Spleen (tissue), 13 donors: ENCODE measurements at places on chromosomes 3 and 15. TPM values are rescaled to one million over a fixed set of nuclear protein-coding genes. Genes with fewer than 3 reads are reported as not detected.

CCR9 gene
- 1.3 TPM for polyA plus RNA-seq

DNA sequence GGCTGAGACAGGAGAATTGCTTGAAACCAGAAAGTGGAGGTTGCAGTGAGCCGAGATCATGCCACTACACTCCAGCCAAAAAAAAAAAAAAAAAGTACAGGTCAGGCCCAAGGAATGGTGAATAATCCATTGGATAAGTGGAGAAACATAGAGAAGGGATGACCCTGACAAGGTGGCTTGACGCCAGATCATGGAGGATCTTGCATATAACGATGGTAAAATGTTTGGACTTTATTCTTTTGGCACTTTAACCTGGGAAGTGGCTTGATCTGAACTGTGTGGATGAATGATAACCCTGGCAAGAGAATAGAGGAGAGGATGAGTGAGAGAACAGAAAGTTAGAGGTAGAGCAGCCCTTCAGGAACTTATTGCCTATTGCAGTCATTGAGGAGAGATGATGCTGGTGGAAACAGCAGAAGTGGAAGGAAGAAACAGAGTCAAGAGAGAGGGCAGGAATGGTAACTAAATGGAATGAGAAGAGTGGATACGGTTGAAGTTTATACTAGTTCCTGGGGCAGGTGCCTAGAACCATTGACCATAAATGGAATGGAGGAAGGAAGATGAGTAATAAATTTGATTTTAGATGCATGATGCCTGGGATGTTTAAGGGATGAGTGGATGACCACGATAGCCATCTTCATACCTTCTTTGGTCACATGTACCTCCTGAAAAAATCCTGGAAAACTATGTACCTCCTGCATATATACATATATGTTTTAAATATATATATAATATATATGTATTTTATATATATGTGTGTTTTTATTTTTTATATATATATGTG lies 57.8 kb downstream of the BLM start:
- no peaks in the 10 kb centered on the region for H3K4me1 ChIP-seq
- no peak overlapping the region for H3K27ac ChIP-seq
- DNase-seq, result no peak
- no peak overlapping the region for H3K4me3 ChIP-seq
- no peaks in the 10 kb centered on the region for H3K36me3 ChIP-seq

DNA sequence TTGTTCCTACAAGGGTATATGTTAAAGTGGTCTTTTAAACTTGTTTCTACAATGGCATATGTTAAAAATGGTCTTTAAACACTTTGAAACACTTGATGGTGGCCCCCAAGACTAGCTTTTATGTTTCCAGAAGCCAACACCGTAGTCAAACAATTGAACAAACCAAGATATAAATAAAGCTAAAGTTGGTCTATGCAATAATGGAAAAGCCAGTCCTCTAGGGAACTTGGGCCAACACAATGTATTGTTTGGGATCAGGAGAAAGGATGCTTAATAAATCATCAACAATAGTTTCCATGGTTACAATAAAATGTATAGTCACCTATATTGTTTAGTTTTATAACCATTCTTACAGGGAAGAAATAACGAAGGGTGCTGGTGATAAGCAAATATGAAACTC lies 137.2 kb downstream of the RORA start:
- H3K27me3 ChIP-seq, result no peaks in the 10 kb centered on the region
- no peak overlapping the region for H3K4me3 ChIP-seq
- no peak overlapping the region for H3K27ac ChIP-seq
- no peak for DNase-seq
- no peaks in the 10 kb centered on the region for H3K36me3 ChIP-seq

DNA sequence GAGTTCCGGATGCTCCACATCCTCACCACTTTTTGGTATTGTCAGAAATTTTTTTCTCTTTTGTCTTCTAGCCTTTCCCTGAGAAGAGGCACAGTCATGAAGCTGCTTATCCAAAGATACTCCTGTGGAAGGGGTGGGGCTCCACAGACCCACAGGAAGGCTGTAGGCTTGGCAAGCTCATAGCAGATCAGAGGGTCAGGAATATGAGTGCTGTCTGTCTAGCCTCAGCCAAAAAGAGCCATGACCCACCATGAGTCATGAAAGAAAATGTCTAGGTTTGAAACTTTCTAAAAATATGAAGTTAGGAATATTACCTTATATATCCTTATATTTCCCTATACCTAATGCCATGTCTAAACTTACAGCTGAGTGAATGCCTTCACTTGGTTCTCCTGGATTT lies 118.2 kb upstream of the THBS1 start:
- DNase-seq, result no peak
- no peak overlapping the region for H3K4me3 ChIP-seq
- peaks cover 8% of the 10 kb centered on the region for H3K4me1 ChIP-seq
- H3K27me3 ChIP-seq, result no peaks in the 10 kb centered on the region

DNA sequence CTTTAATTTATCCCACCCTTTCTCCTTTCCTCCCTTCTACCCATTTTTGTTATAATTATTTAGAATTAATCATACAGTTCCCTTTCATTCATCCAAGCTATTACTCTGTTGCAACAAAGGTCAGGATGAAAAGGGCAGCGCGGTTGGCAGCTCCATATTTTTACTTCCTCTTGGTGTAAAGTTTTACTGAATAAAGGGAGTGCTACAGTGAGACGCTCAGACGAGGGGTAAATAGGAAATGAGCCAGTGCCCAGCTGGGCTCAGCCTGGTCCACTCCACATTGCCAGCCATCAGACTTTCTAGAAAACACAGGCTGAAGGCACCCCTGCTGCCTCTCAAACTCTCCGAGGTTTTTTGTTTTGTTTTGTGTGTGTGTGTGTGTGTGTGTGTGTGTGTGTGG lies 21.9 kb upstream of the ZBTB38 start:
- H3K4me3 ChIP-seq, result no peak overlapping the region
- DNase-seq, result no peak
- H3K27ac ChIP-seq, result no peak overlapping the region
- no peaks in the 10 kb centered on the region for H3K27me3 ChIP-seq

DNA sequence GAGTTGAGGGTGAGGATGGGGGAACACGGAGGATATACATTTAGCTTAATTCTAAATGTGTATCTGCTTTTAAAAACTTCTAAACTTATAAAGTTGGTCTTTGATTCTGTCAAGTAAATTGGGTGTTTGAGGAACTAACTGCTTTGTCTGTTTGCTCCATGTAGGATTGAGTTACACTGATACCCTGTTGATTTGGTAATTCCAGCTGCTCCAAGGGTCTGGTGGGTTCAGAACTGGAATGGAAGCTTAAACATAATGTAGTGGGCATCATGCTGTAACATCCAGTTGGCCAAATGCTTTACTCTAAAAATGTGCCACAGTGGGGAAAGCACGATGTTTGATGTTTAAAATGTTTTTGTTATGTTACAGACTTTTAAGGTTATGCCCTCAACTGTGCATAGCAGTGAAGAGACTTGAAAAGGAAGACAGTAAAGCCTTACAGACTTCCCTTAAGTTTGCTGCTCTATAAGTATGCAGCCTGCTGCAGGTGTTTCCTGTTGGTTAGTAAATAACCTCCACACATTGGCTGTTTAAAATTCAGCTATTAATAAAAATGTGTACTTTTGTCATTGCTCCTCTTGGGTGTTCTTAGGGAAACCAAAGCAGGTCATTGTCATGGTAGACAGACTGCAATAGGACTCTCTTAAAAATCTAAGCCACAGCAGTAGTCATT lies 5.9 kb upstream of the EDEM1 start:
- H3K27me3 ChIP-seq, result no peaks in the 10 kb centered on the region
- DNase-seq, result no peak
- H3K27ac ChIP-seq, result no peak overlapping the region
- H3K4me3 ChIP-seq, result peak overlapping the region; percentile 10
- H3K4me1 ChIP-seq, result peaks cover 58% of the 10 kb centered on the region
- peaks cover 64% of the 10 kb centered on the region for H3K36me3 ChIP-seq

HCLS1 gene
- 207 TPM for polyA plus RNA-seq

SLC26A6 gene
- polyA plus RNA-seq, result 21.6 TPM

DNA sequence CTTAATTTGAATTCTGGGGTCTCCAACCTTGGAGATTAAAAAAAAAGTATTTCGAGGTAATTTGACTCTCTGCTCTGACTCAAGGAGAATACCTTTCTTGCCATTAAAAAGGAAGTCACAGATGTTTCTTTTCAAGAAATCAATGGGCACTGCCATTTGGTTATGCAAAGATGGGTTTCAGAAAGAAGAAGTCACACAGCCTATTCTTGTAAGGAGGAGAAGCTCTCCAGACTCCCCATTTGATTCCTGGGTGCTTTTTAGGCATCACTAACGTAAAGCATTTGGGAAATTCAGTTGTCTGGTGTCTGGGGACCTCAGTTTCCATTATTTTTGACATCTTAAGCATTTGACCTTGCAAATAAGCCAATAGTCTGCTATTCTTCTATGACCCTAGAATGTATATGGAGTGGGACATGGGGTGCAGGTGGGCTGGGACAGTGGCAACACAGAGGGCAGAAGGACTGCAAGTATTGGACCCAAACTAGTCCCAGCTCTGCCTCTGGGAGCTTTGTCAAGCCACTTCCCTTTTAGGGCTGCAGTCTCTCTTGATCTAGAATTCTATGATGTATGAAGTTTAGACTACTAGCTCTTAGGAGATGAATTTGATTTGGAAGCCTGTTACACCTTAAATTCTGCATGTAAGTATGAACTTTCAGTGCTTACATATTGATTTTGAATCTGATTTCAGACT lies 27.8 kb downstream of the IL5RA start:
- H3K27me3 ChIP-seq, result no peaks in the 10 kb centered on the region
- H3K36me3 ChIP-seq, result no peaks in the 10 kb centered on the region
- H3K27ac ChIP-seq, result no peak overlapping the region
- H3K4me1 ChIP-seq, result peaks cover 22% of the 10 kb centered on the region
- no peak for DNase-seq

DNA sequence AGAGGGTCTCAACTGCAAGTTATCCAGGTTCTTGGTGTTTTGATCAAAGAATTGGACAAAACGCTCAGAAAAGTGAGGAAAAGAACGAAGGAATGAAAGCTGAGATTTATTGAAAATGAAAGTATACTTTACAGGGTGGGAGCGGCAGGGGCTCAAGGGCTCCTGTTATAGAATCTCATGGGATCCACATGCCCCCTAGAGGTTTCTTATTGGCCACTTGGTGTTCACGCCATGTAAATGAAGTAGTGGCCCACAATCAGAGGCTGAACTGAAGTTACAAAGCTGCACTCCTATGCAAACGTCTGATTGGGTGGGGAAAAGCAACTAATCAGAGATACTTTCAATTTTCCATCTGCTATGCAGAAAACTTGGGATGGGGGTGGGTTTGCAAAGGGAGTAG lies 216.7 kb downstream of the PTPRG start:
- DNase-seq, result no peak
- H3K4me1 ChIP-seq, result no peaks in the 10 kb centered on the region
- H3K27me3 ChIP-seq, result no peaks in the 10 kb centered on the region
- no peak overlapping the region for H3K27ac ChIP-seq

DNA sequence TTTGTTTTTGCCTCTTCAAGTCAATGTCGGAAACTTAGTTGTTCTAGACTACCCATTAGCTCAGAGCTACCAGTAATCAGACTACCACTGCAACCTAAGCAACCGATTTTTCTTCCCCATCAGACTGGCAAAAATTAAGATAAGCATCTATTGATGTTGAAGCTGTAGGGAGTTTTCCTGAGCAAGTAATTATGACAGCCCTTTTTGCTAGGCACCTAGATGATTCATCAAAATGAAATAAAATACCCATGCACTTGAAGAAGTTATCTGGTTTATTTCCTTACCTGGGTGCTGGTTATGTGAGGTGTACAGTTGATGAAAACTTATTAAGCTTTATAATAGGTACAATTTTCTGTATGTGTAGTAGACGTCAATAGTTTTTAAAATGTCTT lies 554 bp upstream of the COMMD4 start:
- peaks cover 18% of the 10 kb centered on the region for H3K36me3 ChIP-seq
- peak overlapping the region; percentile 70 for H3K4me3 ChIP-seq
- DNase-seq, result no peak
- H3K27ac ChIP-seq, result peak overlapping the region; percentile 35

GRCh38 chr3:45409921-45410320 lies 21.5 kb downstream of the LARS2 start:
- H3K4me3 ChIP-seq, result no peak overlapping the region
- peaks cover 83% of the 10 kb centered on the region for H3K36me3 ChIP-seq
- DNase-seq, result no peak
- no peaks in the 10 kb centered on the region for H3K4me1 ChIP-seq
- H3K27me3 ChIP-seq, result no peaks in the 10 kb centered on the region

- no peaks in the 10 kb centered on the region for H3K4me1 ChIP-seq
- no peak within 1 kb of the TSS for H3K4me3 ChIP-seq
- H3K36me3 ChIP-seq, result no peaks in the 10 kb centered on the region
- H3K27ac ChIP-seq, result no peak within 1 kb of the TSS
- peaks cover 64% of the 10 kb centered on the region for H3K27me3 ChIP-seq
- no peak for DNase-seq
These were observed at the start of gene ST8SIA2 for GRCh38 chr15:92393071-92393979. Gene ST8SIA2, plus strand, starts transcription at chr15:92393881. Its CDS starts 184 bp downstream, at chr15:92394065.

GOLGA6L9 gene
- polyA plus RNA-seq, result 7.8 TPM

DNA sequence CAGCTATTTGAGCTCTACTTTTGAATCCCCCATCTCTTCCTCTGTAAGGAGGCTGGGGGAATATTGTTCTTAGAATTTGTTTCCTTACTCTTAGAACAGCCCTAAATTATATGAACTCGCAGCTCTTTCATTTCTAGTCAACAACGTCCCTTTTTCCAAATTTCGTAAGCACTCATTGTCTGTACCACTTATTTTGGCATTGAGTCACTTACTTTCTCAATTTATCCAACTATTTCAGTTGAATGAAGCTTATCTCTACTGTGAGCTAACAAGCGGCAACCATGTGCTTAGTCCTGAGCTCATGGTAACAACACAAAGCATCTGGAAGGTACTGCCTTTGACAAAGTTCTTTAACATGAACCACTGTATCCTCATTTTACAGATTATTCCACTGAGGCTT lies 191.1 kb downstream of the GREM1 start:
- H3K27me3 ChIP-seq, result no peaks in the 10 kb centered on the region
- H3K4me1 ChIP-seq, result peaks cover 28% of the 10 kb centered on the region
- no peaks in the 10 kb centered on the region for H3K36me3 ChIP-seq
- DNase-seq, result no peak

SCN11A gene
- 2.6 TPM for polyA plus RNA-seq

- H3K4me1 ChIP-seq, result no peaks in the 10 kb centered on the region
- H3K27me3 ChIP-seq, result no peaks in the 10 kb centered on the region
- H3K4me3 ChIP-seq, result no peak overlapping the region
- DNase-seq, result no peak
- no peaks in the 10 kb centered on the region for H3K36me3 ChIP-seq
These were observed 56.0 kb downstream of the CACNA2D3 start for GRCh38 chr3:54178376-54178775.

GRCh38 chr3:42803414-42804105 lies 730 bp downstream of the HIGD1A start:
- H3K4me3 ChIP-seq, result peak overlapping the region; percentile 69
- DNase-seq, result peak; percentile 89
- H3K27me3 ChIP-seq, result peaks cover 7% of the 10 kb centered on the region
- no peaks in the 10 kb centered on the region for H3K36me3 ChIP-seq
- H3K4me1 ChIP-seq, result peaks cover 49% of the 10 kb centered on the region

GRCh38 chr3:197149-197827 lies 725 bp downstream of the CHL1 start:
- no peaks in the 10 kb centered on the region for H3K36me3 ChIP-seq
- peak overlapping the region; percentile 34 for H3K27ac ChIP-seq
- peaks cover 14% of the 10 kb centered on the region for H3K4me1 ChIP-seq
- peak overlapping the region; percentile 47 for H3K4me3 ChIP-seq
- peak; percentile 75 for DNase-seq

CYP1A2 gene
- not detected for polyA plus RNA-seq

- H3K27me3 ChIP-seq, result peaks cover 6% of the 10 kb centered on the region
- DNase-seq, result peak; percentile 39
- no peak overlapping the region for H3K27ac ChIP-seq
- H3K36me3 ChIP-seq, result no peaks in the 10 kb centered on the region
These were observed 4.8 kb downstream of the MYL3 start for GRCh38 chr3:46858456-46858855.
